ENCODE measurements at places on chromosomes 6 and 20.

DNA sequence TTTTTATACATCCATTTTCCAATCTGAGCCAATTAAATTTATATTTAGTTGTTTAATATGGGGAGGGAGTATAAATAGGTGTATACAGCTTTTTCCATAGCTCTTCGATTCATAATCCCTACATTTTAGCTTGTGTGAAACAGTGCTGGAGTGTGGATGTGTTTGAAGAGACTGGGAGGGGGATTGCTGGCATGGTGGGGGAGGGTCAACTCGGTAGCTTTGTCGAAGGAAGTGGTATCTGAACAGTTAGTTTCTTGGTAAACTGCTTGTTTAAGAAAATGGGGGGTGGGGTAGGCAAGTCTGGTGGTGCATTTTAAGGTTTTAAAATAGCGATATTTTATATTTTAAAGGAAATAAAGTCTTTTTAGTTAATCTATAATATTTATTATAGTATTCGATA is 1.4 kb upstream of the LIN28B start:
- DNase-seq, result no peak

DNA sequence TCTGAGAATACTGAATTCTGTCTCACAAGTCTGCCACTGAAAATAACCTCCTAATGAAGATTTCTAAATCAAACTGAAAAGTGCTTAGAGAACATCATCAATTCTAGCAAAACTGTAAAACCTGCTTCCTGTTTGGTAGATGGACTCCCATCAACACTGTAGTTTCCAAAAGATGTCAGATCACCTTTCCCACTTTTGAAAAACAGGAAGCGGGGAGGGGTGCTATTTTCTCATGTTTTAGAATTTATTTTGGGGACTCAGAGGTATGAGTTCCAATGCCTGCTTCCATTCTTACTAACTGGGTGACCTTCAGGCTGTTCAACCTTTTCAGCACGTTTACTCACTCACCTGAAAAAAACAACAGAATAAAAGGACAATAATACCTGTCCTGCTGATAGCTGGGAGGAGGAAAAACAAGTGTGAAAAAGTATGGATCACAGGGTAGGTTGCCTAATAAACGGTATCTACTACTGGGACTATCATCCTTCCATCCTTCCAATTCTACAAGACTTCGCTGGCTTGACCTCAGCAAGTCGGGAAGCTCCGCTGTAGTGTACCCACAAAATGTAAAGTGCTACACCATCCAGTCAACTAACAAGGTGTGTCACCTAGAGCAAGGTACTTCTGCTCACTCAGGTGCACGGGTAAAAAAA is 1.1 kb downstream of the ATP5F1E start:
- DNase-seq, result no peak

DNA sequence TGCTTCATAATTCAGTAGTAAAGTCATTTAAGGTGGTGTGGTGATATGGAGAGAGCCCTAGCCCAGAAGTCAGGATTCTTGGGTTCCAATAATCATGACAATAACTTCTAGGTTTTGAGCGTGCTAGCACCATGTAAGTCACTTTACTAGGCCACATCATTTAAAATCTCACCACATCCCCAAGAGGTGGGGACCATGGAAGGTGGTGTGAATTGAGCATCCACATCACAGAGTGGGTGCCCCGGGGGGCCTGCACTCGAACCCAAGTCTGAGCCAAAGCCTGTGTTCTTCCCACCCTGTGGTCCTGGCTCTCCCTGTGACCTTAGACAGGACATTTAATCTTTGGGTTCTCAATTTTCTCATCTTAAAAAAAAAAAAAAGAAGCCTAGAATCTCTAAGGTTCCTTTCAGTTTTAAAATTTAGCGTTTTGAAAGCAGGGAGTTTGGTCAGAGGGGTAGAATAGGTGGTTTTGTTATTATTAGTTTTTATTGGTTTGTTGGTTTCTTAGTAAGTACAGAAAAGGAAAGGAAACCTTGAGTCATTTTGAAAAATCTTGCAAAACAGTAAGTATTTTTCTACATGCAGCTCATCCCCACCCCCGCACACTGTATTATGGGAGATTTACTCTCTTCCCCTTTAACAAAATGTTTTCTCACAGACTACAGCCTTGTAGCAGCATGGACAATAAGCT is 26.4 kb downstream of the ARMC2 start:
- no peak for DNase-seq

DNA sequence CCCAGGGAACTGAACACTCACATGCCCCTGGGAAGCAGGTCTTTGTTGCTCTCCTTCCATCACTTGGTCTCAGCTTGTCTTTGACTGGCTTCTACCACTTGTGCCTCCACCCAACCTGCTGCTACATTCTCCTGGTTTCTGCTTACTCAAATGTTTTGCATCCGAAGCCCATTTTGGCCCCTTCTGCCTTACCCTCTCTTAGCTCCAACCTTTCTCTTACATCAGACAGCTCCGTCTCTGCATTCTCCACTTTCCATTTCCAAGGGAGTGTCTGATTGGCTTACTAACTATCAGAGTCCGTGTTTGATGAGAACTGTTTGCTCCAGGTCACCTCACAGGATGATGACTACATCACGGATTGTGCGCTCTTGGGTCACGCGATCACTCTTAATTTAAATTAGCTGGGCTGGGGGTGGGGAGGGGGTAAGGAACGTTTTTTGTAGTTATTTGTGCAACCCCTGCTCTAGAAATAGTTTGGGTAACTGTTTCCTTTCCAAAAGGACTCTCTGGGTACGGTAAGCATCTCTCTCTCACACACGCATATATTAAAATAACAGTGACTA is 844 bp upstream of the ABRACL start:
- DNase-seq, result no peak

DNA sequence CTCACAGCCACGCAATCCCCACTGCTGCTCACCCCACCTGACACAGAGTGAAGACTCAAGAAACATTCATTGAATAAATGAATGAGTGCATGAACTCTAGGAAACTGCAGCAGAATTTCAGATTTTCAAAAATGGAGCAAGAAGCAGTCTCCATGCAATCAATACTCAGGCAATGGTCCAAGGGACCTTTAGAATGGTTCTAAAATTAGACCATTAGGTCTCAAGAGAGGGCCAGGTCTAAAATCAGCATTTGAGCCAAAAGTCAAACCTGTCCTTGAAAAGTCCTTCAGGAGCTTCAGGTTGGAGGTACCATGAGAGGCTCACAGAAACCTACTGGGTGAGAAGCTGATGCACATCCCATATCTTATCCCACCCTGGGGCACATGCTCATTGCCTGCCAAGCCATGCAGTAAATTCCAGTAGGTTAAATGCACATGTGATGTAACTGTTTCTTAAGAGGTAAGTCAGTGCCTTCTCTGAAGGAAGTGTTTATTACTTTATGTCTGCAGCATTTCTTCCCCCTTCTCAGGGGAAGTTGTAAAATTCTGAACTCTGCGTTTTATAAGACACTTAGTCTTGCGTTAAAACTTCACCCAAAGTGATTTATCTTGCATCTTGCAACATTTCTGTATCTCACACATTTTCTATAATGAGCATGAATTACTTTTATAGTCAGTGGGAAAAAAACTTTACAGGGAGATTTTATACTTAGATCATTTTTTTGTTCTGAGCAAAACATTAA is 126.6 kb downstream of the ADAT2 start:
- DNase-seq, result no peak

- DNase-seq, result no peak
Measured at GRCh38 chr6:3841066-3841454, 8.1 kb upstream of the FAM50B start.

- DNase-seq, result no peak
Measured at GRCh38 chr20:44651684-44652423, at the start of gene ADA. TSS of gene ADA (minus strand) at chr20:44651699. CDS start at chr20:44651607, 92 bp downstream.

GRCh38 chr20:4973330-4974097 is 27.8 kb downstream of the SLC23A2 start:
- DNase-seq, result no peak

DNA sequence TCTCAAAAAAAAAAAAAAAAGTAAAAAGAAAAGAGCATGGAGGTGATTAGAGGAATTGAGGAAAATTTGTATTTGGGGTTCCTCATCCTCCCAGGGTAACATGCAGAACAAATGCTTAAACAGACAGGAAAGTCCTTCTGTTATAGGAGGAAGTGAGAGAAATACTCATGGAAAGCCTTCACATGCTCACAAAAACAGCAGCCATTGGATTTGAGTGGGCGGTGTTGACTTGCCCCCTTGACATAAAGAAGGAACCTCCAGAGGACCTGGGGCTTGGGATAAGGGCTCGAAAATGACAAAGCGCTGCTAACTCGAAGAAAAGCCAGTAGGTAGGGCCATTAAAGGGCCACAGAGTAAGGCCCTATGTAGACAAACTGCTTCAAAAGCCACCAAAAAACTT is 17.5 kb upstream of the SAMHD1 start:
- DNase-seq, result no peak

GRCh38 chr6:129606664-129607063 is 103.3 kb downstream of the ARHGAP18 start:
- DNase-seq, result no peak

- DNase-seq, result no peak
Measured at GRCh38 chr6:20931093-20931492, 396.8 kb downstream of the CDKAL1 start.

- no peak for DNase-seq
Measured at GRCh38 chr6:165308926-165309731, at the start of gene C6orf118. TSS of gene C6orf118 (minus strand) at chr6:165309605. CDS start at chr6:165309586, 19 bp downstream.

DNA sequence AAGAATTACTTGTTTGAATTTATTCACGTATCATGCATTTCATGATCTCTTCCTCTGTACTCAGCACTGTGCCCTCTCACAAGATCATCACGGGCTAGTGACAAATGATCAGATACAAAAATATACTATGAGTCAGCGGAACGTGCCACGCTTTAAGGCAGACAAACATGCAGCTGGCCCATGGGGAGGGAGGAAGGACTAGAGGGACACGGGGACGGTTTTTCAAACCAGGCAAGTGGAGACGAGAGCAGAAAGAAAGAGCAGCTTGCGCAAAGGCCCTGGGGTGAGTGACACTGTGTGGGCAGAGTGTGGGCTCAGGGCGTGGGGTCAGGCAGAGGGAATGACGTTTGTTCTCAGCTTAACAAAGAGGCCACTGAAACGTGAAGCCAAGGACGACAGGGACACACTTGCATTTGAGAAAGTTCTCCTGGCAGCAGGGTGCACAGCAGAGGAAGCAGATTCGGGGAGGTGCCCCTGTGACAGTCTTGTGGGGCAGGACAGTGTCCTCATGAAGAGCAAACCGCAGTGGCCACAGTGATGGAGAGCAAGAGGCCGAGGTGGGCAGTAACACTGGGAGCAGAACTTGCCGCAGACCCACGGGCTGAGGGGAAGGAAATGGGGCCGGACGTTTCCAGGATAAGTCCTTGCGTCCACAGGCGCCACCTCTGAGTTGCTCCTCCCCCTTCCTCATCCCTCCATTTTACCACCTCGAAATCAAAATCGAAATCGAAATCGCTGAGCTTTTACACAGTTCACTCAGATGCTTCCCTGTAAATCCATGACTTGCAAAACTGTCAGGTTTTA is 6.9 kb upstream of the RPS6KA2 start:
- no peak for DNase-seq

- DNase-seq, result no peak
Measured at GRCh38 chr20:11229772-11230171, 556.0 kb upstream of the JAG1 start.

DNA sequence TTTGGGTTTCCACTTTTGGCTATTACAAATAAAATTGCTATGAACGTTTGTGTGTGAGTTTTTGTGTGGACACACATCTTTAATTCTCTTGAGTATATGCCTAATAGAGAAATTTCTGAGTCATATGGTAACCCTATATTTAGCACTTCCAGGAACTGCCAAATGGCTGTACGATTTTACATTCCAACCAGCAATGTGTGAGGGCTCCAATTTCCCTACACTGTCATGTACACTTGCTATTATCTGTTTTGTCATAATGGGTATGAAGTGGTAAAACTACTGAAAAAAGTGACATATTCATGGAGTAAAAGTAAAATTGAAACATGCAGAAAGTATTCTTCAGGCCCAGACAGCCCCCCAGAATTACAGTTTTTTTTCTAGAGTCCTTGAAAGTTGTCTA is 59.6 kb upstream of the ESR1 start:
- no peak for DNase-seq

GRCh38 chr20:43748274-43748673 is 21.5 kb upstream of the GTSF1L start:
- no peak for DNase-seq

GRCh38 chr6:37314487-37315156 is 39.2 kb upstream of the RNF8 start:
- DNase-seq, result no peak

- DNase-seq, result no peak
Measured at GRCh38 chr20:44896583-44896982, 11.1 kb downstream of the YWHAB start.

- DNase-seq, result no peak
Measured at GRCh38 chr6:158568549-158568948, 8.7 kb downstream of the TMEM181 start.

DNA sequence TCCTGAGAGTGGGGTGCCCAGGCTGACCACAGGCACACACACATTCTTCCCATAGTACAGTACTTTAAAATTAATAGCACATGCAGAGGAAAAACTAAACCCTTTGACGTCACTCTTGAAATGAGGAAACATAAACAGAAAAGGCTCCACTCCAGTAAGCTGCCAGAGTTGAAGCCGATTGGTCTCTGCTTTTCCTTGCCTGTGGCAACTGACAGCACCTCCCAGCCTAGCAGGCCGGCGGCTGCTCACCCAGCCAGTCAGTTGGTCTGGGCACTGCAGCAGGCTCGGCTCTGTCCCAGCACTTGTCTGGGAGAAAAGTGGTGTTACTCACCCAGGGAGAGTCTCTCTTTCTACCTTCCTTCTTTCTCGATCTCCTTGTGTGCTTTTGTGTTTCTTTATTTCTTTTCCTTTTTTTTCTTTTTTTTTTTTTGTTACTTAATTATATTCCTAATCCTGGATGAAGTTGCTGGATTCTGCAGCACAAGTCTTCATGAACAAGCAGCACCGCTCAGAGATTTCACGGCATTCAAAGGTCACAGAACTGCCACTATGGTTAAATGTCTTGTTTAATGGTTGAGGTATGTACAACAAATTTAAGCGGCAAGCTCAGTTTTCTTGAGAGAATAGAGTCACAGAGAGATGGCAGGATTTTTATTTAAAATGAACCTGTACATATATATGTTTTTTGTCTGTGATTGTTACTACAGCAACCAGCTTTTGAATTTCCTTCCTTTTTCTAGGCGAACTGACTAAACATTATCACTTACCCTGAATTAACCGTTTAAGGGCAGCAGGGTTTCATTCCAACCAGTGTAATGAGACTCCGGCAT is at the start of gene PDE7B:
Gene PDE7B (plus strand): TSS at position 260 of the 830 bp plus-strand sequence.
- no peak for DNase-seq

GRCh38 chr6:43096451-43097097 is 20.5 kb downstream of the PTK7 start:
- no peak for DNase-seq

- no peak for DNase-seq
Measured at GRCh38 chr20:41992481-41992880, 374.3 kb upstream of the CHD6 start.

GRCh38 chr6:156029286-156029985 is 573.8 kb upstream of the NOX3 start:
- no peak for DNase-seq

GRCh38 chr20:7308163-7308562 is 540.7 kb downstream of the BMP2 start:
- no peak for DNase-seq

- DNase-seq, result no peak
Measured at GRCh38 chr20:11844691-11845090, 73.0 kb upstream of the BTBD3 start.

All from stimulated activated CD8-positive, alpha-beta memory T cell treated with anti-CD3 and anti-CD28 coated beads, Interleukin-15, amount 100 ng/mL, for 1 hour (primary cell).